ENCODE measurements at places on chromosomes 12 and 14. TPM values are rescaled to one million over a fixed set of nuclear protein-coding genes. Genes with fewer than 3 reads are reported as not detected.

GRCh38 chr14:72503696-72504368, 390.1 kb downstream of the DPF3 start:
- peak; percentile 25 for DNase-seq

DNA sequence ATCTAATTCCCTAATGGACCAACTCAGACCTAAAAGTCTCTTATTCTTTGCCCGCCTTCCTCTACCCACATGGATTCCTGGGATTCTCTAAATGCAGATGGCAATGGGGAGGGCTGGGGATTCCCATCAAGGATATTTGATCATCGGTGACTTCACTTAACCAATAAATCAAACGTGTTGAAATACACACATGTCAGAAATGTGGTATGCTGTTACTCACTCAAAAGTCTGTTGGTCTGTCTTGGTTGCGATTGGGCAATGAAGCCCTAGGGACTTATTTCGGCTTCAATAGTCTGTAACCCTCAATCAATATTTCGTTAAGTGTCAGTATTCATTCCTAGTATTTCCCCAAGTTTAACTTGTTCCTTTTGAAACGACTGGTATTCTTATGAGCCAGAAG, 117.2 kb upstream of the DIO3 start:
- DNase-seq = no peak

GRCh38 chr14:52352061-52352491, 38.0 kb downstream of the PTGER2 start:
- DNase-seq = no peak

- no peak for DNase-seq
These were observed 27.8 kb upstream of the NEDD1 start for GRCh38 chr12:96879301-96879700.

GRCh38 chr14:85281921-85282320, 248.0 kb upstream of the FLRT2 start:
- DNase-seq = no peak

DNA sequence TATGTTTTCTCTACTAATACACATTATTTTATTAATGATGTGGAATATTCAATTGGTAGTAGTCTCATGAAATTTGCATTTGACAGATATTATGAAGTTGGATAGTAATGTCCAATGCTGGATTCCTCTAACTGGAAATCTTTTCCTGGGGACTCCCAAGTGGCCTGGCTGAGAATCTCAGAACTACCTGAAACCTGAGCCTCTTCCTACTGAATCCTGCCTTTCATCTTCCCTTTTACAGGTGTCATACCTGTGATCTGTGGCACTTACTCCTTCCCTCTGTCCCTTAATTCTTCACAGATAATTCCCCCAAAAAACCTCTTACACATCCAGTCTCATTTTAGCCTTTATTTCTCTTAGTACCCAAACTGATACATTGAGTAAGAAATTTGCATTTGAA, 89.7 kb upstream of the MYF6 start:
- no peak for DNase-seq

DNA sequence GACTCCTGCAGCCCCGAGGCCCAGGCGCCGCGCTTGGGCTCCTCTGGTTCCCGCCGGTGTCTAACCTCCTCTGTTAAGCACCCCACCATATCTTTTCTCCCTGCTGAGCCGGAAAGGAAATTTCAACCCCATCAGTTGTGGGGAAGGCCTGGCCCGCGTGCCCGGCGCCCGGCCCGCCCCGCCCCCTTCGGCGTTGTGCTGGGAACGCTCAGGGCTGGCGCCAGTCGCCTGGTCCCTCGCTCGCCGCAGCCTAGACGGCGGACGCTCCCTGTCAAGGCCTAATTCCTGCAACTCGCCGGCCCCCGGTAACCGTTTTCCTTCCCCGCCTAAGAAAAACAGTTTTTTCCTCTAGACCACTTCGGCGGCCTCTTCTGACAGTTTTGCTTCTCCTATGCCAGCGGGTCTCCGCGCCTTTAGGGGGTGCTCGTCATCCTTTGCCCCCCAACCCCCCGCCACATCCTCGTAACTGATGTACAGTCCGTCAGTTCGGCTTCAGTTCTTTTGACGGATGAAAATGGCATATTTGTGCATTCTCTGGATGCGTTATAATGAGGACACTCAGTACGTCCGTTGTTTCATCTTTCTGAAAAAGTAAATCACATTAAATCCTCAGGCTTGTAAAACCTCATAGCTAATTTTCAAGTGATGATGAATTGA, 506 bp upstream of the NAP1L1 start:
- DNase-seq = no peak

DNA sequence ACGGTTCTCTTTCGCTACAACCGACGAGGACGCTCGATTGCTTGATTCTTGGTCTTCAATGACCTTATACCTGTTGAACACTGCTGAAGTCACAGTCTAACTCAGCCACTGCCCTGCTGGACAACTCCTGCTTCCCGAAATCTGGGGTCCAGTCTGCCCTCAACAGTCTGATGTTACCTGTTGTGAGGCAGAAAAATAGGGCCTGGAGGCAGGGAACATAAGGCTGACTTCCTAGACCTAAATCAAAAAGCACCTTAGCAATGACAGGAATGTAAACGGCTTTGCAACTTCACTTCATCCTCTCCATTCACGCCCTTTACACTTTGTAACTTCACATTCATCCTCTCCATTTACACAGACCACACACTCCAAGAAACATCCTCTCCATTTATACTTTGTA, 597 bp upstream of the GLTP start:
- no peak for DNase-seq

DNA sequence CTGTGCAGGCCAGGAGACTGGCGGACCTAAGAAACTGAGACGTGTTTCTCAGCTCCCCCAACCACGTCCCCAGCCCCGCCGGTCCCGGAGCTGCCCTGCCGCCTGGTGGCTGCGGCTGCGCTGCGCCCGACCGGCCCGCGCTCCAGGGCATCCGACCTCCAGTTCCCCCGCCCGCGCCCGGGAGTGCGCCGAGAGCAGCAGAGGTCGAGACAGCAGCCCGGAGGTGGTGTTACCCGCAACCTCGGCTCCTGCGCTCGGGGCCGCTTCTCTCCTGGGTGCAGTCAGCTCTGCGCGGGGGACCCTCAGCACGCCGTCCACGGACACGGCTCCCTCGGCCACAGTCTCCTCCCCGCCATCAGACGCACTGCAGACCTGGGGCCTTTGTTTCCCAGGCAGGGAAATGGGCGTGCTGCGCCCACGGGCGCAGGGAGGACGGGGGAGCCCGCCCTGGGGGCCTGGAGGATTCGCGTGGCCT, 21.6 kb upstream of the GPR132 start:
- no peak for DNase-seq

- DNase-seq = no peak
These were observed 41.2 kb upstream of the CRY1 start for GRCh38 chr12:107134558-107134957.

GRCh38 chr12:50004696-50005095, 20.6 kb downstream of the RACGAP1 start:
- DNase-seq = no peak

DNA sequence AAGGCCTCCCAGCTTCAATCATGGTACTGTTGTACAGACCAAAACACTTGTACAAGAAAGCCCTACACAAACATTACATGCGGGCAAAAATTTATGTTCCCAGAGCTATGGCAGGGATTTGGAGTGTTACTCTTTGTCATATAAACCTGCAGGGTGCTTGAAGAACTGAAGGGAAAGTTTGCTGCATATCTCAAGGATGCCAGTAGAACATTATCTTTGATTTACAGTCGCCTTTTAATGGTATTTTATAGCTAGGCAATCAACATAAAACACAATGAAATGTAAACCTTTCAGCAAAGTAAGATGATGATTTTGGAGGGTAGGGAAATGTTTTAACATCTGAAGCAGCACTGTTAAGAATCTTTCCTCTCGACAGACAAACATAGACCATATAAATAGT, 305.6 kb downstream of the KCNH5 start:
- no peak for DNase-seq

- no peak for DNase-seq
These were observed 6.5 kb upstream of the PRPH start for GRCh38 chr12:49288412-49288853.

DNA sequence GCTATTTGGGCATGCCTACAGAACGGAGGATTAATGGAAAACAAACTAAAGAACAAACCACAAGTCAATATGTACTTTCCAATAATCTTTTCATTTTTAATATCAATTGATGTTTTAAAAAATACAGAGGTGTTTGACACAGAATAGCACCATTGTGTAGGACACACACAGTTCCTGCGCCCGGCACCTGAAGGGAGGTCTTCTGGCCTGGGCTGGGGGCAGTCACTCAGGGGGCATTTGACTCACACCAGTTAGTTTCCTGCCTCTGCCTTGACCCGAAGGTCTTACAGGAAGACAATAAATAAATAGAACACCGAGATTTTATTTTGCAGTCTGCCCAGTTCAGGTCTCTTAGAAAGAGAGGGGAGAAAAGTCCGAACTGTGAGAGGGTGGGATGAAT, 9.5 kb downstream of the TMEM106C start:
- DNase-seq = no peak

DNA sequence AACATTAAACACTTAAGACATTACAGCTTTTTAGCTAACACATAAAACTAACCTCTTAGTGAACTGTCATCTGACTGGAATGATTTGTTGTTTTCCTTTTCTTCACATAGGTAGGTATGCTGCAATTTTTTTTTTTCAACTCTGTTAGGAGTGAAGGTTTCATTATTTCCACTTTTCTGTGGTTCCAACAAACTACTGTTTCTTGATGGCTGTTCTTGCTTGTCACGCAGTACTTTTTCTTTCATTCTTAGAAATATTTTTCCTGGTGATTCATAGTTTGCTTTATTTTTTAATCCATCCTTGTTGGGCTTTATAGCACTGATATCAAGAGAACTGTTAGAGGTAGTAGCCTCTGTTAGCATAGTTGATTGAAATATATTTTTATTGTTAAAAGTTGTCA, 6.3 kb downstream of the MIS18BP1 start:
- DNase-seq = no peak

DNA sequence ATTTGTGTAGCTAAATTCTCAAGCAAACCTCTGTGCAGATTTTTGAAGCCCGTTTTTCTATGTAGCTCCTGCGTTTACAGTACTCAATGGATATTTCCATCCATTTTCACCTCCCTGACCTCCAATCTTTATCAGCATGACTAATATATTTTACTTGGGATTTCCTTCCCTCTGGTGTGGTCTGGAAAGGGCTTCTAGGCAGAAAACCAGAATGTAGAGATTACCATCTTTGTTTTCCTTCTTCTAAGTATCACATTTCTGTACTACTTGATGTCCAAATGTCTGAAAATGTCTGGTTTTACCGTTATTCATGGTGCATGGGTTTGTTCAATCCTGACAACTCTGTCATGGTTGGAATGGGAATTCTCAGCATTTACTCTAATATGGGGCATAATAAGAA, 907.6 kb upstream of the FLRT2 start:
- no peak for DNase-seq

DNA sequence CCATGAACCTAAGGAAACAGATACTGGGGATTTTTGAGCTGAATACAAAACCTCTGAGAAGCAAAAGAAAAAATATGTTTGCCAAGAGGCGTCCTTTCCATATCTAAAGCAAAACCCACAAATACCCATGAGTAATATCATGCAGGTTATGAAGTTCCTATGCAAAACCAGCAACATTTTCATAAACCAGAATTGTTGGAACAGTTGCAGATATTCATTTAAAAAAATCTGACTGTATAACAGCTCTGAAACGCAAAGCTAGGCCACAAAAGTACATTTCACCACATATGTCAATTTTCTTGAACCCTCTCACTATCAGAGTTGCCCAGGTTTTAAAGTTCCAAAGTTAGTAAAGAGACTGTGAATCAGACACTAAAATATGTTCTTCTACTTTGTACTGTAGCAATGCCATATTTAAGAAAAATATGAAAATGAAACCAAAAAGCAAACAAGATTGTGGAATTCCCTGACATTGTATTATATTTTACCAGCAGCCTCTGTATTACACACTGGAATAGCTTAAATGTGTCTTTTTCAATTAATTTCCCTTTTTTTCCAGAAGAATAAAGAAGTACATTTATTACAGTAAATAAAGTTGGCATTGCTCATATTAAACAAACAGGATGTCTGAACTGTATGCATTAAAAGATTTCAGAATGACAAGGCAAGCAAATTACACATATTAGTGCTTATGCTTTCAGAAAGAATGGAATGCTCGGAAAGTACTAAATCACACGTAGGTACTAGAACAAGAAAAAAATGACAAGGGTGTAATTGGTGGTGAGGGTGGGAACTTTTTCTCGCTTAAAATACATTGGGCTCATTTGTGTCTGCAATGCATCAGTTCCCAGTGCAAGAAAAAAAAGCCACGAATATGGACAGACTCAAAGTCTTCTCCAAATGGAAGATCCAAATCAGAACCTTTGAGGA, 33.6 kb upstream of the HIF1A start:
- DNase-seq = no peak

- DNase-seq = no peak
These were observed 48.8 kb upstream of the MTERF2 start for GRCh38 chr12:107035733-107036132.

- no peak for DNase-seq
These were observed 54.2 kb downstream of the C12orf42 start for GRCh38 chr12:103441437-103442181.

DNA sequence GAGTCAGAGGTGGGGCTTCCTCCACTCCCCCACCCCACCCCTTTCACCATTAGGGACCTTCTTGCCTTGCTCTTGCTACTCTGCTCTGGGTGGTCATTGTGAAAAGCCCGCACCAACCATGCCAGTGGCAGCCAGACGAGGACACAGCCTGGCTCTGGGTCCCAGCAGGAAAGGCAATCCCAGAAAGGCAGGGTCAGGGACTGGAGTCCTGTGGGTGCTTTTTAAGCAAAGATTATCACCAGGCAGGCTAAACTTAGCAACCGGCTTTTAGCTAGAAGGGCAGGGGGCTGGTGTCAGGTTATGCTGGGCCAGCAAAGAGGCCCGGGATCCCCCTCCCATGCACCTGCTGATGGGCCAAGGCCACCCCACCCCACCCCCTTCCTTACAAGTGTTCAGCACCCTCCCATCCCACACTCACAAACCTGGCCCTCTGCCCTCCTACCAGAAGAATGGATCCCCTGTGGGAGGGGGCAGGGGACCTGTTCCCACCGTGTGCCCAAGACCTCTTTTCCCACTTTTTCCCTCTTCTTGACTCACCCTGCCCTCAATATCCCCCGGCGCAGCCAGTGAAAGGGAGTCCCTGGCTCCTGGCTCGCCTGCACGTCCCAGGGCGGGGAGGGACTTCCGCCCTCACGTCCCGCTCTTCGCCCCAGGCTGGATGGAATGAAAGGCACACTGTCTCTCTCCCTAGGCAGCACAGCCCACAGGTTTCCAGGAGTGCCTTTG, 1.2 kb upstream of the GAPDH start:
- no peak for DNase-seq

Gene AGAP2
- 1.5 TPM for total RNA-seq

Gene PSME1
- total RNA-seq = 118 TPM

Gene POTEG
- not detected for total RNA-seq

Gene NPFF
- not detected for total RNA-seq

Gene UNC79
- 0.49 TPM for total RNA-seq

Gene CACNB3
- total RNA-seq = 36.1 TPM

Gene CCDC177
- not detected for total RNA-seq

Gene CCDC196
- not detected for total RNA-seq

Gene OR4E2
- not detected for total RNA-seq

Gene AEBP2
- 67.5 TPM for total RNA-seq

Gene BIN2
- 6.4 TPM for total RNA-seq

Gene SMCO2
- total RNA-seq = not detected

Gene TAS2R10
- not detected for total RNA-seq
